ENCODE measurements at places on chromosomes 12 and 14.

DNA sequence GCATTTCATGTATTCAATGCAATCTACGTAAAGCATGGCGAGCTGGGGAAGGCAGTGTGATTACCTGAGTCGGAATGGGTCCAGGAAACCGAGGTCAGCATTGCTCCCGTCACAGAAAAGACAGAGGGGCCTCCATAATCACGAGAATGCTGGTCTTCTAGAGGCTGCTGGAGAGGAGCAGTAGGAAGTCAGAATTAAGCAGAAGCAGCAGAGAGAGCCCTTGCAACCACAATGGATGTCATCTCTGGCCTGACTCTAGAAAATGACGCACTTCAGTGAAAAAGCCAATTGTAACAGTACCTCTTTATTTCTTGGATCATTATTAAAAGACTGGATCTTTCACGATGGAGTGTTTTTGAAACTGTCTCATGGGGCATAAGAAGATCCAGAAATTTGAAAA lies 69.5 kb upstream of the FOXN3 start:
- DNase-seq: no peak

GRCh38 chr12:123242116-123242904 lies 9.1 kb downstream of the MTRFR start:
- DNase-seq: no peak

DNA sequence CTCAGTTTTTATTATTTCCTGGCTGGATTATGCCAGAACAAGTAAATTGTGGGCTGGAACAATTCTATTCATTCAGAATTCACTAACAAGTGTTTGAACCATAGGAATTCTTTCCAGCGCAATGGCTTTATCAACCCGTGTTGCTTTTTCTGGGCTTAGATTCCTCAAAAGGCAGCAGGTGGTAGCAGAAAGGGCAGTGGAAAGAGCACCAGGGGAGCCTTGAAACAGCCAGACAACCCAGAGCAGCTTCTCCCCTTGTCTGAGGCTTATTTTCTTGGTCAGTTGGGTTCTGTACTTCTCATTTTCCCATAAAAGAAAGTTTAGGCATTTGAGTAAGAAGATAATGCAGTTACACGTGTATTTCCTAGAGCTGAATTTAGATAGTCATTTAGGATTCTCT lies 130.7 kb downstream of the OTOGL start:
- DNase-seq: no peak

DNA sequence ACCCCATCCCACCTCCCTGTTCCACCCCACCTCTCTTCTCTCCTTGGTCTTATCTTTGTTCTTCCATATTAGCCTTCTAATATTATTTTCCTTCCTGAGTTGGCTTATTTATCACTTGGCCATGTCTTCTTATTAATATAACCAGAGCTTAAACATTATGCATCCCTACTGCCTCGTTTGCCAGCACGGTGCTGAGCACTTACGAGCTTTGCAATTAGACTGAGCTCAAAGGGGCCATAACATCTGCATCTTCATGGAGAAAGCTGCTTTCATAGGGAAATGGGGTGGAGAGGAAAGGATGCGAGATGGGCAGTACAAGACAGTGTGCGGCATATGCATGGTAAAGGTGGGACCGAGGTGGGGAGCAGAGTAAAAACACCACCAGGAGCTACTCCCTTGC lies 342.8 kb downstream of the FUT8 start:
- no peak for DNase-seq

DNA sequence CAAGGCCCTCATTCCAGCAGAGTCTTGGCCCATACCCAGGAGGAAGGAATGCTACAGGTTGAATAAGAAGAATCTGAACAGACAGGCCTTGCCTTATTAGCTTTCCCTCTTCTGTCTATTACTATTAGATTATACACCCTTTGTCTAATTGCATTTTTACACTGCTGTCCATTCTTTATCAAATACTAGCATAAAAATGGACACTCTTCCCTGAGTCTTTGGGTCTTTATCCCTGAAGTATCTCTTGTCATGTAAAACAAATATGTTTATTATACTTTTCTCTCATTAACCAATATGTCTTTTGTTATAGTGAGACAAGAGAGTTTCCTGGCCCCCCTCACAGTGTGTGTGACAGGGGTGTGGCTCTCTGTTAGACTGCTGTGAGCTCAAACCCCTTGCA lies 897.4 kb upstream of the SEL1L start:
- DNase-seq: no peak

DNA sequence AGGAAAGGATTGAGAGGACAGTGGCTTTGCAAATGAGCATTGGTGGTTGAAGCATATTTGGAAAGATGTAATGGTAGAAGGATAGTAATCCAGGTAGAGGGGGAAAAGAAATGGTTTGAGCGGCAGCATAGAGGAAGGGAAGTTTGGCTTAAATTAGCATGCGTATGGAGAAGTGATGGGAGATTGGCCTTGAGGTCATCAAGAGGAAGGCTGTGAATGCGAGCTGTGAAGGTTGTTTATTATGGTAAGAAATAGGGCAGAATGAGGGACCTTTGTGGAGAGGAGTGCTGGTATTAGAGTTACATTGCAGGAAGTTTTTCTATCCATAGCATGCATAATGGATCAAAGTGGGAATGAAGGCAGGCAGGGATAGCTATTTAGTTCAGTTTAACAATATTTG lies 162.1 kb downstream of the TMTC2 start:
- no peak for DNase-seq

GRCh38 chr14:72217135-72217534 lies 284.9 kb downstream of the RGS6 start:
- no peak for DNase-seq

DNA sequence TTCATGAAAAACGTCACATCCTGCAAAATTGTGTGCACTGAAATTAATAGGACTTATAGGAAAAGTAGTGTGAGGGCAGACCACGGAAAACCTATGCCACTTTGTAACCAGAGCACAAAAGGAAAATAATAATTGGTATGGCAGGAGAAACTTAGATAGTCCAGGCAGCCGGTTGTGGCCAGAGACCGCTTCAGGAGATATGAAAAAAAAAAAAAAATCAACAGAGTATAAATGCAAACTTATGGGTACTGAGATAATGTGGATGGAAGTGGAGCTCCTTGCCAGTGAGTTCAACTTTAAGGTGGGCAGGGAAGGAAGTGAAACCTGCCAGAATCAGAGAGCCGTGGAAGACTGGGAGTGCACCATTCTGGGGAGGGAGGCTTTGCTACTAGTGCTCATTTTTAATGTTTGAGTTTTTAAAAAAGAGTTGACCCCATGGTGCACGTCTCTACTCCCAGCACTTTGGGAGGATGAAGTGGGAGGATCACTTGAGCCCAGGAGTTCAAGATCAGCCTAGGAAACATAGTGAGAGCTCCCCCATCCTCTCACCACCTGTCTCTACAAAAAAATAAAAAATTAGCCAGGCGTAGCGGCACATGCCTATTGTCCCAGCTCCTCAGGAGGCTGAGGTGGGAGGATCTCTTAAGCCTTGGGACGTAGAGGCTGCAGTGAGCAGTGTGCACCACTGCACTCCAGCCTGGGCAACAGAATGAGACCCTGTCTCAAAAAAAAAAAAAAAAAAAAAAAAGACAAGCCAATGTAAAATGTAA lies 34.3 kb upstream of the METAP2 start:
- DNase-seq: no peak

DNA sequence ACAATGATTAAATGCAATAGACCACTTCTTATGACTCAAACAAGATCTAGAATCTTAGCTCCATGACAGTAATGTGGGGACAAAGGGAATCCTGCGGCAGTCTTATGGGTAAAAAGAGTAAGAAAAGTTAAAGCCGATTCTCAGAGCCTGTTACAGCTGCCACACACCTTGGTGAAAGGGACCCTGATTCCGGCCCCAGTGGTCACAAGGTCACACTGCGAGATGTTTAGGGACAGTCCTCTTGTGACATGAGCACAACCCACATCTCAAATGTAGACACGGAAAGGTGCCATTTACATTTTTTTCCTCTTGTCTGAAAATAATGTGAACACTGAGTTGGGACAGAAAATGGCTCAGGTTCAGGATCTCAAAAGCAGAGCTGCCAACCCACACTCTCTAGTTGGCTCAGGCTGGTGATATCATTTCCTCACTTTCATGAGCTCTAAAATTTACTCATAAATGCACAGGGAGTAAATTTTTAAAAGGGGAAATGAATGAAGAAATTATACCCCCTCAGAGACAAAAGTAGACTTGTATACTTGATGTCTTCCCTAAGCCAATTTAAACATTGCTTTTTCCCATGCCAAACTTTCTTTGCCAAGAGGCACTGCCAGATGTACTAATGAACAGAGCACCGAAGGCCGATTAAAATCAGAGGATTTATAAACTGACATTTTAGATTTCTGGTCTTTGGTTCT lies 113.1 kb upstream of the OVCH1 start:
- no peak for DNase-seq

DNA sequence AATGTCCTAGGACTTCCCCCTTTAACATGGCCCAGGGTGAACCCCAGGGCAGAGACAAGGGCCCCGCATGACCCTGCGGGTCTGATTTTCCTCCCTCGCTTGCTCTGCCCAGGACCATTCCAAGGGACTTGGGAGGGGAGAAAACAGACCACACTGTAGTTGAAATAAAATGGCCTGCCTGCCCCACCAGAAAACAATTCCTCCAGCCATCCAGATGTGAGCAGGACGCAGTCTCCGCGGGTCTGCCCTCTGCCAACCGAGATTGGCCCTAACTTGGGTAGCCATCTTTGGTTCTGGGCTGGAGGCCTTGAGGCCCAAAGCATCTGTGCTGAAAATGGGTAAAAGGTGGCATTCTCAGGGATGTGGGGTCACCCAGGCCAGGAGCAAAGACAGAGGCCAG lies 75.5 kb downstream of the RFLNA start:
- no peak for DNase-seq

DNA sequence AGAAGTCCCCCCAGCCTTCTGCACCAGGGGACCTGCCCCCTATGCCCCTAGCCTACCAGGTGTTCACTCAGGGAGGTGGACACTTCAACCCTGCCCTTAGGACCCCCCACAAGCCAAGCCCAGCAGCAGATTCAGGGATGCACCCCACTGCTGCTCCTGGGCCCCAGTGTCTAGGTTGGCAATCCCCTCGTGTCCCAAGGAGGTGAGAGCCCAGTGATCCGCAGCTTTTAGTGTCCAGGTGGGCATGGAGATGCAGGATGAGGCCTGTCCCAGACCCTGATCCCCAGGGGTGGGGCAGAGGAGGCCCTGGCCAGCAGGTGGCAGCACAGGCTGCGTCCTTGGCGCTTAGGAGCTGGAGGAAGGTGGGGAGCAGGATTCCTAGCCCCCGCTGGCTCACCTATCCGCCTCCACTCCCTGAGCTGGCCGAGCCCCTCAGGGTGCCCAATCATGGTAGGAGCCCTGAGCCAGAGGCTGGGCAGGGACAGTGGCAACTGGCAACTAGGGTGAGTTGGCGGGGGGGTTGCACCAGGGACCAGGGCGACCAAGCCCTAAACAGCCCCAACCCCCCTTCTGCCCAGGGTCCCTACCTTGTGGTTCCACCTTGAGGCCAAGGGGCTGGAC lies 4.1 kb downstream of the CKB start:
- DNase-seq: no peak

DNA sequence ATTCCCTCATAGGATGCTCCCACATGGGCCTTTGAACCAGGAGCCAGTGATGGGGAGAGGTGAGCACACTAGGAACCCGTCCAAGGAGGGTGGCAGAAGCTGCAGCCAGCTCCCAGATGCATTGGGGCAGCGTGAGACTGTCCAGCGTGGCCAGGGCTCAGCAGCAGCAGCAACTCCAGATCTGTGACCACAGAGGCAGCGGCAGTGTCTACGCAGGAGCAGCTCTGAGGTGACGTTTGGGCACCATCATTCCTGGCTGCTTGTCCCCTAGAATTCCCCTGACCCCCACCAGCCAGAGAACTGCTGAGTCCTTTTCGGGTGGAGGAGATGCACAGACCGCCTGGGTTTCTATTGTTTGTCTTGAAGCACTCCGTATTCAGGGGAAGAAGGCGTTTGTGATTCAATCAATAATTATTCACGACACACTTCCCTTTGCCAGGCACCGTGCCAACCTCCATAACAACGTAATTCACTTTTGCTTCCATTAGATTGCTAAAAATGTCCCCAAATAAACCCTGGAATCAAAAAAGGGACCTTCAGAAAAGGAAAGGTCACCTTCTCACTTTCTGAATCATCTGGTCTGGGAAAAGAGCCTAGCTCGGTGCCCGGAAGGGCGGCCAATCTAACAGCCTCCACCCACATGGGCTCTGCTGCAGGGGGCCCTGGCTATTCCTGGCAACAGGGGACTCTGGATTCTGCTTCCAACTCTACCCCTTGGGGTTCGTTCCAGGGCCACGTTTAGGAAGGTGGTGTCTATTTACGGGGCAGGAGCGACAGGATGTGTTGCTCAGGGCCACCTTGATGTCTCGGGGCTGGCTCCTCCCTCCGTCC lies 11.4 kb upstream of the BDKRB2 start:
- no peak for DNase-seq

DNA sequence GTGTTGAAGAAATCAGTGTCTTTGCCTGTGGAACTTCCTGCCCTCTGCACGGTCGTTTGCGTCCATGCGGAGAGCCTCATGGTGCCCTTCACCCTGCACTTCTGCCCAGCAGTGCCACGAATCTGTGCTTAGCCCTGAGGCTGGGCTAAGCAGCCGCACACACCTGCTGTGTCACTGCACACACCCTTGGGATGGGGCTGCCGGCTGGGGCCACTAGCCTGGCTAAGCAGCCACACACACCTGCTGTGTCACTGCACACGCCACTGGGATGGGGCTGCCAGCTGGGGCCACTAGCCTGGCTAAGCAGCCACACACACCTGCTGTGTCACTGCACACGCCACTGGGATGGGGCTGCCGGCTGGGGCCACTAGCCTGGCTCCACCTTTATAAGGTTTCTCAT lies 188.5 kb downstream of the KIF26A start:
- DNase-seq: no peak

DNA sequence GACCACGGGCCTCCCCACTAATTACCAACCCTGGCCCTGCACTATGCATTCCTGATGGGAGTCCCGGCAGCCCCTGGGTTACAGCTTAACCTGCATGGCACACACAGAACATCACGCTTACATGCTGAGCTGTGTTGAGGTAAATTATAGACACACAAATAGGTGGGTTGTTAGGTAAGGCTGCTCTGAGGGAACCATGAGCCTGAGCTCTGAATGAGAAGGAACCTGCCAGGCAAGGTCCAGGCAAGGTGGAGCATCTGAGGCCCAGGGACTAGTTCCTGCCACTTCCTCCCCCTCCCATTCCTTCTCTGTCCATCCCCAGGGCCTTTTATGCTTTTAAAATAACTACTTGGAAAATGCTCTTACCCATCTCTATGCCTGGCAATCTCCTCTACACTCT lies 82.7 kb upstream of the ESRRB start:
- DNase-seq: no peak

DNA sequence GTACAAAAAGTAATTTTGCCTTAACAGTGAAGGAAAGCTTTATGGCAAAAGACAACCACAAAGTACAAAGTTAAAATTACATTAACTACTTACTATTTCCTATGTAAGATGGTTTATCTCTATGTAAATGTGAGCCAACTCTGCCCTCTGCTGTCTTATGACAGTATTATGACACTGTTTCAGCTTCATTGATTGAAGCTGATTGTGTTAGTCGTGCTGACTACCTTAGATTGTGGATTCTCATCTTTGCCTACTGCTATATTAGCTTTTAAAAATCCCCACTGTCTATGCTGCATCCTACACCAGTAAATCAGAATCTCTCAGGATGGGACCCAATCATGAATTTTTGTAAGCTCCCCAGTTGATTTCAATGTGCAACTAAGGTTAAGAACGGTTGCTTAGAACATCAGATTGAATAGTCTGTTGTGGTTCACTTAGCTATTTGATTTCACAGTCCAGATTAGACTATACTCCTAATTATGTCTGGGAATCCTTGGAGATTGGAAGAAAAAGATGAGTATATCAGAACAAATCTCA lies 12.2 kb upstream of the SPTB start:
- no peak for DNase-seq

GRCh38 chr12:113030875-113031525 lies 25.5 kb upstream of the DTX1 start:
- DNase-seq: no peak
